ENCODE measurements at places on chromosomes 11 and 22. TPM values are rescaled to one million over a fixed set of nuclear protein-coding genes. Genes with fewer than 3 reads are reported as not detected.
A peak's percentile ranks its signal among the peaks of the same experiment; 100 is the strongest.

DNA sequence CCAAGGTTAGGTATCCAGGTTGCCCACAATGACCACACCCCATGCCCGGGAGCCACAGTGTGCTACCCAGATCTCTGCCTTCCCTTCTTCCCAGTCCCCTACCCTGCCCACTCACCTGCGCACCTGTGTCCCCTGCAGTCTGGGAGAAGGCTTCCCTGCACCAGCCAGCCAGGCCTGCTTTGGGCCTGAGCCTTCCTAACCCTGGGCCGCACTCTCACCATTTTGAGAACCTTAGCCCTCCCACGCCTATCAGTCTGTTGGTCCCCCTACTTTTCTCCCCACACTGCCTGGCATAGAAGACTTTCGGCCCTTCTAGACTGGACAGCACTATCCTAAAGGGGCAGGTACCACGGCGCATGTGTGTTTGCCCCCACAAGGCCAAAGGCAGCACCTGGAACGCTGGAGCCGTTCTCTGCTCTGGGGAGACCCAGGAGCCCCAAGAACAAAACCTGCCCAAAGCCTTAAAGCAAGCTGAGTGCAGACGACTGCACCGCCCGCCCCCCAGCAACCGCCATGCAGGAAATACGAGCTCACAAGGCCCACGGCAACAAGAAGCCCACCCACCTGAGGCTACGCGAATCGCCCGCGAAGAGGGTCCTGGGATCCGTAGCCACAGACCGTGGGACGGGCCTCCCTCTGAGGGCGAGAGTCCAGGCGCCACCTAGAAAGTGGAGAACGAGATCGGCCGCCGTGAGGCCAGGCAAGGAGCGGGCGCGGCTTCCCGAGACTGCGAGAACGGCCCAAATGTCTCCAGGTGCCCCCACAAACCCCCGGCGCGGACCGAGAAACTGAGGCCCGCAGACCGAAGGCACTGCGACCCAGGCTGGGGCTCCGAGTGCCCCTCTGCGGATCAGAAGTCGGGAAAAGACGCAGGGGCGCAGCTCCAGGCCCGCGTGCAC, 546 bp downstream of the GNB1L start:
- H3K36me3 ChIP-seq: no peaks in the 10 kb centered on the region
- peak overlapping the region; percentile 77 for H3K4me3 ChIP-seq
- H3K27ac ChIP-seq: peak overlapping the region; percentile 92

GRCh38 chr11:125932301-125932700, 13.5 kb upstream of the VSIG10L2 start:
- H3K36me3 ChIP-seq: no peaks in the 10 kb centered on the region
- no peak overlapping the region for H3K4me3 ChIP-seq
- H3K4me1 ChIP-seq: no peaks in the 10 kb centered on the region
- peak overlapping the region; percentile 66 for H3K27ac ChIP-seq
- H3K27me3 ChIP-seq: no peaks in the 10 kb centered on the region
- DNase-seq: no peak

Gene CENPM
- total RNA-seq: not detected

- H3K27me3 ChIP-seq: no peaks in the 10 kb centered on the region
- no peaks in the 10 kb centered on the region for H3K36me3 ChIP-seq
- no peaks in the 10 kb centered on the region for H3K4me1 ChIP-seq
- peak overlapping the region; percentile 44 for H3K27ac ChIP-seq
- H3K4me3 ChIP-seq: no peak overlapping the region
- no peak for DNase-seq
Measured at GRCh38 chr11:96278039-96278897, 64.7 kb downstream of the MAML2 start.

DNA sequence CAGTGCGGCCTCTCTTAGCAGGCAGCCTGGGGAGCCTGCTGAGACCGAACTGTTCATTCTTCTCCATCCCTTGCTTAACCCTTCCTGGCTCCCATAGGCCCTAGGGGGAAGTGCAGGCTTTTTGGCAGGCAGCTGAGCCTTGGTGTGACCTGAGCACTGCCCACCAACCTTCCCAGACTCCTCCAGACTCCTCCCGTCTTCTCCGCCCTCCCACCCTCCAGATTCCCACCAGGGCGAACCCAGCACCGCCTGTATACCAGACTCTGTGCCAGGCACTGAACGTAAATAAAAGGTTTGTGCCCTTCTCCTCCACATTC, 7.9 kb downstream of the RELT start:
- no peaks in the 10 kb centered on the region for H3K4me1 ChIP-seq
- no peaks in the 10 kb centered on the region for H3K36me3 ChIP-seq
- H3K27ac ChIP-seq: no peak overlapping the region

- no peak for DNase-seq
- H3K27me3 ChIP-seq: no peaks in the 10 kb centered on the region
- no peak overlapping the region for H3K27ac ChIP-seq
- H3K4me1 ChIP-seq: no peaks in the 10 kb centered on the region
Measured at GRCh38 chr22:24067587-24068376, 56.7 kb downstream of the CABIN1 start.

DNA sequence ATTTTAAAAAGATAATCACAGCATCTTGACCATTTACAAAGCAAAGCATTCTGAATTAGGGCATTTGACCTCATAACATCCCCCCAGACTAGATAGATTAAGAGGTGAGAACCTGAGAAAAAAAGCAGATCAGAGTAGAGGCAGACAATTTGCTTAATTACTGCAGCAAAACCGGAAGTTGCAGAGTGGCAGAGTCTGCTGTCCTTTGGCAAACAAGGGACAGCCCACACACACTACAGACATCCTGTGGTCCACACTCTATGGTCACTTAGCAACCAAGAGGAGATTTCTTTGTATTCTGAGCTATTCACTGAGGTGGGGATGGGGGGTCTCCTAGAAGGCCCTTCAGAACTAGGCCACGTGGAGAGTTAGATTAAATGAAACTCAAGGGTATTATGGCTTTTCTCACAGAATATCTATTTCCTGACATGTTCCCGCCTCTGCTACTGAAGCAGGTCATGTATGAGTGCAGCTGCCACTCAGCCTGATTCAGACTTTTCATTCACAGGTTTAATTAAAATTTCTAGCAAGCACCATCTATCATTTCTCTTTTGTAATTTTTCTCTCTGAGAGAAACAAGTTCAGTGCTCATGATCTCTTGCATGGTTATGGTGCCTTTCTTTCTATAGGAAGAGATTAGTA, 48.5 kb downstream of the SVIP start:
- no peak overlapping the region for H3K4me3 ChIP-seq
- H3K27me3 ChIP-seq: no peaks in the 10 kb centered on the region
- H3K36me3 ChIP-seq: no peaks in the 10 kb centered on the region

DNA sequence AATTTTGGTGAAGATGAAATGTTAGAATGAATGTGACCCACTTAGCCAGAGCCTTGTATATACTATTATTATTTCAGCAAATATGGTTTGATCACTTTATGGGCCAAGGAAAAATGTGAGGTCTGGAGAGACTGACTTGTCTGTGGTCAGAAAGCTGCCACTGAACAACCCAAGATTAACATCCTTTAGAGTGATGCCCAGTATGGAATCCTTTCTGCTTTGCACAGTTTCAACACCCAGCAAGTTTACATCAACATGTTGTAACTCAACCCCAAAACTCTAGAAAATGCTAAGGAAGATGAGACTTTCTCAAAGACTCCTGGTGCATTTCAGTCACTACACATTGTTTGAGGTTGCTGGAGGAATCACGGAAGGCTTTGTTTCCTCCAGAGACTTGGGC, 107.7 kb downstream of the SNX19 start:
- no peaks in the 10 kb centered on the region for H3K27me3 ChIP-seq
- no peak overlapping the region for H3K27ac ChIP-seq
- no peaks in the 10 kb centered on the region for H3K4me1 ChIP-seq
- DNase-seq: no peak

Gene CSNK1E
- 171 TPM for total RNA-seq

DNA sequence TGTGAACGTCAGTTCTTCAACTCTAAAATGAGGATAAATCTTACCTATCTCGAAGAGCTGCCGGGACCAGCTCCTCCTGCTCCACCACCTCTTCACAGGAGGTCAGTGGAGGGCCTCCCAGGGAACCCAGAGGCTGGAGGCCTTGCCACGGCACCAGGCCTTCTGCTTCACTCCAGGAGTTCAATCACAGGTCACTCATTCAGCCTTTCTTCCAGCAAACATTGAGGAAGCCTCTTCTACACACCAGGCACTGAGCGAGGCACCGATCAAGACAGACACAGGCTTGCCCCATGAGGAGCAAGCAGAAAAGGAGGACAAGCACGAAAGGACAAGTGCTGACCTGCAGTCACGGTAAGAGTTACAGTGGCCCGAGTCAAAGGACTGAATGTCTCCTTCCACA, 64.8 kb upstream of the WNT11 start:
- DNase-seq: no peak
- no peaks in the 10 kb centered on the region for H3K36me3 ChIP-seq
- no peaks in the 10 kb centered on the region for H3K27me3 ChIP-seq
- H3K4me3 ChIP-seq: no peak overlapping the region
- H3K4me1 ChIP-seq: no peaks in the 10 kb centered on the region

GRCh38 chr22:48960576-48960975, 867.1 kb downstream of the BRD1 start:
- DNase-seq: no peak
- H3K27ac ChIP-seq: no peak overlapping the region
- no peaks in the 10 kb centered on the region for H3K4me1 ChIP-seq
- no peaks in the 10 kb centered on the region for H3K27me3 ChIP-seq
- no peaks in the 10 kb centered on the region for H3K36me3 ChIP-seq

Gene PRODH
- total RNA-seq: 2.6 TPM

Gene LRRC4C
- 1.5 TPM for total RNA-seq

Gene FOLR2
- total RNA-seq: 32.2 TPM

GRCh38 chr11:34758262-34758661, 137.4 kb downstream of the EHF start:
- DNase-seq: no peak
- H3K27me3 ChIP-seq: no peaks in the 10 kb centered on the region
- no peaks in the 10 kb centered on the region for H3K36me3 ChIP-seq

DNA sequence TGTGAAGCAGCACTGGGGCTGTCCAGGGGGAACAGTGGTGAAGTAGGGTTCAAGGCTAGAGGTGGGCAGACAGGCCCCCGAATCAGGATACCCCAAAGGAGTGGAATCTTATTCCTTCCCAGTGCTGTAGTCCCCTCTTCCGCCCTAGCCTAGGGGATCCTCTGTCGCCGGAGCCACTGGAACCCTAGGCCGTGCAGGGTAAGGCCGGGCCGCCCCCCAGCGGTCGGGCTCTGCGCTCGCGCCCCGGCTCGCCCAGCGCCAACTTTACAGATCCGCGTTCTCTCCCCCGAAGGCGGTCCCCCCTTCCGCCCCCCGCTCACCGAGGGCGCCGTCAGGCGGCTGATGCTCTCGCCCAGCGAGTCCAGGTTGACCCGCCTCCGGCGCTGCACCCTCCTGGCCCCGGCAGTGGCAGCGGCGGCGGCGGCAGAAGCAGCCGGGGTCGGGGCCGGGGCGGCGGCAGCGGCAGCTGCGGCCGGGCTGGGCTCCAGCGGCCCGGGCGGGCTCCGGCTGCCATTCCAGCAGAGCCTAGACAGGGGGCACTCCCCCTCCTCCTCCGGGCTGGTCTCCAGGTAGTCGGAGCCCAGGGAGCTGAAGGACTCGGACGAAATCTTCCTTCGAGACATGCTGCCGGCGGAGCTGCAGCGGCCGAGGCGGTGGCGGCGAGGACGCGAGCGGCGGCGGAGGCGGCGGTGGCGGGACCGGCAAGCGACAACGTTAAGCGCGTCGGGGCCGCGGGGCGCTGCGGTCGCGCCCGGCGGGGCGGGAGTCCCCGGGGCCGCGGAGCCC, 650 bp downstream of the GUCY1A2 start:
- peak overlapping the region; percentile 95 for H3K27ac ChIP-seq
- DNase-seq: peak; percentile 72
- H3K4me1 ChIP-seq: no peaks in the 10 kb centered on the region
- peak overlapping the region; percentile 40 for H3K4me3 ChIP-seq
- H3K27me3 ChIP-seq: no peaks in the 10 kb centered on the region
- no peaks in the 10 kb centered on the region for H3K36me3 ChIP-seq

DNA sequence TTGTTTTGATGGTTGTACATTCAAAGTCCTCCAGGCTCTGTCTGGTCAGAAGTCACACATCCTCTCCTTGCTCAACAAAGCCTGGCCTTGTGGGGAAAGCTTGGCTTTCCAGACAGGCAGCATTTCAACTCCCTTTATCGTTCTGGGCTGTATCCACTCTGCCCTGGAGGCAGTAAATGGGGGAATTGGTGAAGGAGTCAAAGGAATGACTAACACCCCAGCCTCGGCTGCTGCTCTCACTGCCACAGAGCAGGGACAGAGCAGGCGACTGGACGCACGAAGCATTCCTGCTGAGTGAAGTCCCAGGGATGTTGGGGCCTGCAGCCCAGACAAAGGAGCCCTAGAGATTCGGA, 52.8 kb downstream of the WNT11 start:
- DNase-seq: no peak
- no peak overlapping the region for H3K27ac ChIP-seq
- no peaks in the 10 kb centered on the region for H3K36me3 ChIP-seq
- H3K27me3 ChIP-seq: no peaks in the 10 kb centered on the region

Gene UVRAG
- 32.3 TPM for total RNA-seq

DNA sequence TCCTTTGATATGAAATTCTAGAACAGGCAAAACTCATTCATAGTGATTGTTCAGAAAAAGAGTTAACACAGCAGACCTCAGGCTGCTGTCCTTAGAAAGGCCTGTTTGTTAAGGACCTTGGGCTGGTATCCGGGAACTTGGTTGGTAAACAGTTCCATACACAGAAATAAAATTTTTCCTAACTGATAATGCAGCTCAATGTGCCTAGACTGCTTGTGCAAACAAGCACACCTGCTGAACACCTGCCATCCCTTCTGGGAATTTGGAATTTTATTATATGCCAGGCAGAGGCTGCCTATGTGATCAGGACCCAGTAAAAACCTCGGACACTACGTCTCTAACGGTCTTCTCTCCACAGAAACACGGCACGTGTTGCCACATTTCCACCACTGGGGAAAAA, 11.5 kb downstream of the THAP12 start:
- no peaks in the 10 kb centered on the region for H3K36me3 ChIP-seq
- no peak for DNase-seq
- no peak overlapping the region for H3K4me3 ChIP-seq

DNA sequence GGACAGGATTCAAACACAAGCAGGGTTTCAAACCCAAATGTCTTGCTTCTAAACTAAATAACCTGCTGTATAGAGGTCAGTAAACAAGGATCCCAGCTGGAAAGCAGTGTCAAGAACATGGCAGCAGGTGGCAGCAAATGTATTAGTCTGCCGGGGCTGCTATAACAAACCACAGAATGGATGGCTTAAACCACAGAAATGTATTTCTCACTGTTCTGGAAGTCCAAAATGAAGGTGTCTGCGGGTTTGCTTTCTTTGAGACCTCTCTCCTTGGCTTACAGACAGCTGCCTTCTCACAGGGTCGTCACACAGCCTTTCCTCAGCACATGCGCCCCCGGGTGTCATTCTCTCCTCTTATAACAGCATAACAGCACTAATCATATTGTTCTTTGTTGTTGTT, 65.1 kb upstream of the LRRC55 start:
- H3K4me1 ChIP-seq: no peaks in the 10 kb centered on the region
- H3K36me3 ChIP-seq: no peaks in the 10 kb centered on the region
- H3K4me3 ChIP-seq: no peak overlapping the region
- H3K27me3 ChIP-seq: no peaks in the 10 kb centered on the region

Gene GGTLC2
- total RNA-seq: not detected

GRCh38 chr22:41481925-41482318, 13.0 kb downstream of the ACO2 start:
- H3K4me3 ChIP-seq: no peak overlapping the region
- H3K4me1 ChIP-seq: peaks cover 14% of the 10 kb centered on the region
- no peak for DNase-seq
- H3K36me3 ChIP-seq: no peaks in the 10 kb centered on the region
- H3K27ac ChIP-seq: peak overlapping the region; percentile 68
- no peaks in the 10 kb centered on the region for H3K27me3 ChIP-seq

Measured in uterus (tissue), 4 donors.